ENCODE measurements at places on chromosomes 7 and 10.

DNA sequence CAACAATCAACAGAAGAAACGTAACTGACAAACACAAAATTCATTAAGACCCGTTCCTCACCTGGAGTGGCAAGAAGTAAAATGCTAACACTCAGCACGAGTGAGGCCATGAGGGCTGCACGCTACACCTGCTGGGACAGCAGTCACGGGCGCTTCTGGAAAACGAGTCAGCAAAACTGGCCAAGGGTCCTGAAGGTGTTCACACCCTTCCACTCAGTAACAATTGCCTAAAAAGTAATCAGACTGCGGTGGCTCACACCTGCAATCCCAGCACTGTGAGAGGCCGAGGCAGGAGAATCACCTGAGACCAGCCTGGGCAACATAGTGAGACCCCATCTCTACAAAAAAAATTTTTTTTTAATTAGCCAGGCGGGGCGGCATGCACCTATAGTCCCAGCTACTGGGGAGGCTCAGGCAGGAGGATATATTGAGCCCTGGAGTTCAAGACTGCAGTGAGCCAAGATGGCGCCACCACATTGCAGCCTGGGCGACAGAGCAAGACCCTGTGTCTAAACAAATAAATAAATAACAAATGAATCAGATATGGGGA lies 199.1 kb downstream of the MAD1L1 start:
- DNase-seq, result no peak

GRCh38 chr7:32279500-32279899 lies 209.3 kb upstream of the PDE1C start:
- no peak for DNase-seq

DNA sequence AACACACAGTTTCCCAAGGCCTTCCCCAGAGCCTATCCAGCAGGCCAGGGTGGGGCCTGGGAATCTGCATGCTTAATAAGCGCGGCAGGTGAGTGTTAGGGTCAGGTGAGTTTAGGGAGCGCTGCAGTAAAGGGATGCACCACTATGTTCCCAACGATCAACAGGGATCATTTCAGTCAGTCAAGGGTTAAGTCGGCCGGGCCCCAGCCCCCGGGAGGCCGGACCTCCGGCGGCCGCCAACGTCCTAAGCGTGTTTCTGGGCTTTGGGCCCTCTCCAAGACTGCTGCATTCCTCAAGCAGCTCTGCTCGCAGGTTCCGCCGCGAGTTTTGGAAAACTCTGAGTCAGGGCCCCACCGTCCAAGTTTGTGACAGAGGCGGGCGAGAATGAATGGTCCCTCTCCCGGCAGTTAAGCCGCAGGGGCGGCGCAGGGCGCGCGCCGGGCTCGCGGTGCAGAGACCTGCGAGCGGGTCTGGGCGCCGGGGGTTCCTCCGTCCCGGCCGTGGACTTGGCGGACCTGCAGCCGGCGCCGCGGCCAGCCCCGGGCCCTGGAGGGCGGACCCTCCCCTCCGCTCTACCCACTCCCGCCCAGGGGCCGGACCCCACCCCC lies 81.6 kb downstream of the ARHGAP22 start:
- peak; percentile 94 for DNase-seq

DNA sequence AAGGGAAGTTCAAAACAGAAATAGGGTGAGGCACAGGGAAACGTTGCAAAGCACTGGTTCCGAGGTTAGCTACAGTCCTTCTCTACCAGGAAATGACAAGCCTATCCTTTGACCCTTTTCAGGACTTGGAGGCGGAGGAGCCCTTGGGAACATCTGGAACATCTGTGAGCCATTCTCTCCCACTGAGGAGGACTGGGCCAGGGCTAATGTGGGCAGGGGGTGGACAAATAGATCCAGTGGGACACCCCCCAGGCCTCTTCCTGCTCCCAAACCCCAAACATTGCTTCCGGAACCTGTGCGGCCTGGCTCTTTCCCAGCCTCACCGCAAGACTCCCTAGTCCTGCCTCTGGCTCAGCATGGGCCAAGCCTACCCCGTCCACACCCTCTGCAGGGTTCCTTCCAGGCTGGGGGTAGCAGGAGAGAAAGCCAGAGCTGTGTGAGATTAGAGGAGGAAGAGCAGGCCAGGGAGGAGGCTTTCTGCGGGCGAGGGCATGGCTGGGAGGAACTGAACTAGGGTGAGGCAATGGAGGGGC lies 36.5 kb downstream of the GHRHR start:
- no peak for DNase-seq

DNA sequence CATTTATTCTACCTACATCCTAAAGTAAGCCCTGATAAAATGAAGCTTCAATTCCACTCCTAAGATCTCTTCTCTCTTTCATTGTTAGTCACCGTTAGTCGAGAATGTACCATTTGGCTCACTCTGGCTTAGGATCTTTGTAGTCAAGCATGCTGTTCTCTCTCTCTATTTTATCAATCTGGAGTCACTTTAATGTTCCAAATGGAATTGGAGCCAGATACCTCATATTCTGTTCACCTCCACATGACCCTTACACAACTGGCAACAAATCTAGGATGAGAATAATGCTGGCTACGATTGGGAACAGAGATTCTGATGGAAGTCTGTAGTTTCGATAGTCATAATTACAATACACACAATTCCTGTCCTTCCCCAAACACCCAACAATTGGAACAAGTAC lies 213.7 kb downstream of the TWIST1 start:
- no peak for DNase-seq

- no peak for DNase-seq
Observed at GRCh38 chr10:80537086-80537735, 491 bp upstream of the SH2D4B start.

GRCh38 chr10:21511095-21511570 lies 14.3 kb downstream of the SKIDA1 start:
- no peak for DNase-seq

DNA sequence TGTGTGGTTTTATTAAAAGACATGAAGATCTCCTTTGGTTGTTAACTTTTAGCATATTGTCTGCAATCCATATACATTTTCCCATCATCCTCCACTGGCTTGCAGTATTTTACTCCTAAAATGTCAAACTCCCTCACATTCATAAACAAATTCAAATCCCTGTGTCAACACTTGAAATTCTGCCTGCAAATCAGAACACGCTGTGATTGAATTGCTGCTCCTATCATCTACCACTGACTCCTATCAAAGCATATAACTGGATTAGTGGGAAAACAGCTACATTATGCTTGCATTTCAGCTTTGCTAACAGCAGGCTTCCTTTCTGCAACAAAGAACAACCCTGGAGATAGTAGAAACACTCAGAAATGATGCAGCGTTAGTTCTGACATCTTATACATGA lies 281.8 kb upstream of the HGF start:
- DNase-seq, result no peak

DNA sequence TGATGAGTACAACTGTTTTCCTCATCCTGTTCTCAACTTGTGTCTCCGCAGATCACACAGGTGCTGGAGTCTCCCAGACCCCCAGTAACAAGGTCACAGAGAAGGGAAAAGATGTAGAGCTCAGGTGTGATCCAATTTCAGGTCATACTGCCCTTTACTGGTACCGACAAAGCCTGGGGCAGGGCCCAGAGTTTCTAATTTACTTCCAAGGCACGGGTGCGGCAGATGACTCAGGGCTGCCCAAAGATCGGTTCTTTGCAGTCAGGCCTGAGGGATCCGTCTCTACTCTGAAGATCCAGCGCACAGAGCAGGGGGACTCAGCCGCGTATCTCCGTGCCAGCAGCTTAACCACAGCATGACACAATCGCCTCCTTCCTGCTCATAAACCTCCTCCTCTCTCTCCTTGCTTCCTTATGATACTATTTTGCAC lies 126.7 kb upstream of the PRSS58 start:
- no peak for DNase-seq

GRCh38 chr7:25181532-25181931 lies 46.8 kb downstream of the NPVF start:
- no peak for DNase-seq

- DNase-seq, result no peak
Observed at GRCh38 chr10:80144696-80145131, 12.2 kb downstream of the PLAC9 start.

DNA sequence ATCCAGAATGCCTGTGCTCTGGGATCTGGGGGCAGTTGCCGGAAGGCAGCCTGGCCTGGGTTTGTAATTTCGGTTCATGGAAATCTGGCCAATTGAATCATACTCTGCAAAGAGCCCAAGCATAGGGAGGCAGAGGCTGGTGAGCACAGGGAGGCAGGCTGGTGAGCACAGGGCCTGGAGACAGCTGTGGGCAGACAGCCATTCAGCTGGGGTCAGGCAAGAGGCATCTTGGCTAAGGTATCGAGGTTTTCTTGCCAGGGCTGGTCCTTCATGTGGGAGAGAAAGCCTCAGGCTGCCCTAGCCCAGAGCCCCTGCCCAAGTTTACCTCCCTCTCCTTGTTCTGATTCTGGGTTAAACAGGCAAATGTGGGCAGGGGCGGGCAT lies 63.7 kb upstream of the BAIAP2L1 start:
- no peak for DNase-seq

DNA sequence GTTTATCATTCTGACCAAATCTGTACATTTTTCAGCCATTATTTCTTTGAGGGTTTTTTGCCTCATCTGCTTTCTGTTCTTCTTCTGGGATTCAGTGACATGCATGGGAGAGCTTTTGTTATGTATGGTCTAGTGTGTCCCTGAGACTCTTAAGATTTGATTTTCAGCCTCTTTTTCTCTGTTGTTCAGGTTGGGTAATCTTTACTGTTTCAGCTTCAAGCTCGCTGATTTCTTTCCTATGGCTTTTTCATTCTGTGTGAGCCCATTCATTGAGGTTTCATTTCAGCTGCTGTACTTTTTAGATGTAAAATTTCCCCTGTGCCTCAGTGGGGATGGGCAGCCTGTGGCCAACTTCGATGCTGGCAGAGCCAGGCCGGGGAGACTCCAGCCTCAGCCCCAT lies 38.1 kb downstream of the FOXK1 start:
- no peak for DNase-seq

- DNase-seq, result peak; percentile 48
Observed at GRCh38 chr7:131501422-131501821, 55.0 kb downstream of the PODXL start.

GRCh38 chr7:140676306-140676705 lies 3.6 kb downstream of the ADCK2 start:
- DNase-seq, result no peak

GRCh38 chr7:80563561-80564327 lies 51.9 kb upstream of the GNAT3 start:
- no peak for DNase-seq

DNA sequence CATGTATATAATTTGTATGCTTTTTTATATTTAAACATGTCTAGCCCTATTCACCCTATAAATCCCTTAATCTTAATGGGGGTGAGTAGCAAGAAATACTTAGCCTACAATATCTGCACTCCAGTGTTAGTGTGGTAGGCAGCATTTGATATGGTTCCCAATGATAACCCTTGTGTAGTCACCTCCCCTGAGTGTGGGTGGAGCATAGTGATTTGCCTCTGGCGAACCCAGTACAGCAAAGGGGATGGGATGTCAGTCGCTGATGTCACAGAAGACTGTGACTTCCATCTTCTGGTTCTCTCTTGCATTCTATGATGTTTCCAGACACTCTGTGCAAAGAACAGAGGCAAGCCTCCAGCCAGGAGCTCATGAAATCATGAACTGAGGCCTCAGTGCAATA lies 211.2 kb downstream of the CRPPA start:
- no peak for DNase-seq

DNA sequence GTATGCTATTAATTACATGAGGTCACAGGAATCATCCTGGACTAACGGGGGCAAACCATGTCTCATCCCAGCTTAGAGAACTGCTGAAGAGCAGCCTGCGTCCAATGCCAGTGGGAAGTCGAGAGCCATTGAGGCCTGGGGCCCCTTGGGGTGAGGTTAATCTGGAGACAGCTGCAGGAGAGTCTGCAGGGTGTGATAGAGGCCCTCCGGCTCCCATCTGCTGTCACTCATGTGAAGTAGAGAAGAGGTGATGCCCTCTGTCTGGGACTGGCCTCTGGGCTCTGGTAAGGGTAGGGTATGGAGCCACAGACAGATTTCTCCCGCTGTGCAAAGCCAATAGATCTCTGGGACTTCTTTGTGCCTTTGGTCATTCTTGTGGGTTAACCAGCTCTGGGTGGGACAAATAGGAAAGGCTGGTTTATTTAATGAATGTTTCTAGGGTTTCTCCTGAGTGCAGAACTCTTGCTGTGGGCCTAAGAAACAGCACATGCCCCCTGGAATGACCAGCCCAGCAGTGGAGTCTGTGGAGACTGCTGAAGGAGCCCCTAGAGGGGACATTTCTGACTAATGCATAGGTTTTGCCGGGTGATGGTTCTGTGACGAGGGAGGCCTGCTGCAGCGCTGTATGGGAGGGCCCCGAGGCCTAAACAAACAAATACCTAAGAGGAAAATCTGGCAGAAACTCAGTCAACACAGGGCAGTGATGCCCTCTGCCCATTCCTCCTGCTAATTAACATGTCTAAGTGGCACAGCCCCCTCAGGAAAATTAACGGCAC lies 34.5 kb downstream of the CRHR2 start:
- no peak for DNase-seq

GRCh38 chr10:105347487-105347886 lies 706.4 kb downstream of the SORCS3 start:
- DNase-seq, result no peak

- no peak for DNase-seq
Observed at GRCh38 chr7:5278766-5279165, 4.0 kb upstream of the SLC29A4 start.

DNA sequence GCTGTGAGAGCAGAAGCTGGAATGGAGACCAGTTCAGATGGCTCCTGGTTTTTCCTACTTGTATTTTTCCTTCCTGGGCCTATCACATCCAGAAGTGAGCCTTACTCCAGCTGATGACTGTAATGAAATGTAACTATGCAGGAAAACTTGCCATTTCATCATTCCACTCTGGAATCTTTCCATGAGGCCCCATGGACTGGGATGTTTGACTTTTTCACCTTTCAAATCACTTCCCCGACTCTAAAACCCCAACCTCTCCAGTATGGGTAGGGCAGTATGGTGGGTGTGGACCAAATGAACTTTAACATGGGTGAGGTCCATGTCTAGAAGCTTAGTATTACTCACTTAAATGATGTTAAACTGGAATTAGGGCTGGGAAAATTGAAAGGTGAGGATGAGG lies 40.3 kb upstream of the DLD start:
- no peak for DNase-seq

- no peak for DNase-seq
Observed at GRCh38 chr7:44959433-44959951, 19.3 kb downstream of the MYO1G start.

- no peak for DNase-seq
Observed at GRCh38 chr7:137305901-137306621, 37.5 kb downstream of the PTN start.

GRCh38 chr7:97971990-97972943 lies 17.7 kb downstream of the OCM2 start:
- DNase-seq, result peak; percentile 89

All from AG08396 (cell line).